Subcutaneous preadipocyte (primary cell): ENCODE measurements at places on chromosomes 7 and 10. TPM values are rescaled to one million over a fixed set of nuclear protein-coding genes. Genes with fewer than 3 reads are reported as not detected.

Gene RET
- total RNA-seq: under 0.01 and 0.37 TPM in 2 replicates

Gene DDX56
- total RNA-seq: 60.3 and 75.3 TPM in 2 replicates

Gene IRF5
- not detected in 2 replicates for total RNA-seq

Gene GPR26
- total RNA-seq: not detected in 2 replicates

Gene EIF5AL1
- 0.98 and 2.2 TPM in 2 replicates for total RNA-seq

Gene ERVW-1
- total RNA-seq: not detected in 2 replicates

Gene CYP26C1
- total RNA-seq: under 0.01 TPM in 2 replicates

Gene ACSM6
- total RNA-seq: not detected in 2 replicates

Gene TEX36
- total RNA-seq: not detected in 2 replicates

Gene KCP
- under 0.01 and 0.20 TPM in 2 replicates for total RNA-seq

Gene ACTL6B
- not detected in 2 replicates for total RNA-seq

Gene CYP26A1
- total RNA-seq: not detected in 2 replicates

Gene SPDYE5
- not detected in 2 replicates for total RNA-seq

Gene PKD2L1
- 0.37 TPM in 1 of 2 replicates, not detected in the other for total RNA-seq

Gene CDNF
- 0.37 and 0.78 TPM in 2 replicates for total RNA-seq

Gene RBM28
- total RNA-seq: 8.1 and 16.4 TPM in 2 replicates

Gene CPN1
- not detected in 2 replicates for total RNA-seq

Gene GALNT17
- 0.20 and 0.37 TPM in 2 replicates for total RNA-seq

Gene PPP1R17
- total RNA-seq: not detected in 2 replicates

Gene PWWP2B
- total RNA-seq: 10.3 and 12.1 TPM in 2 replicates

Gene HOXA6
- total RNA-seq: 7.8 and 8.8 TPM in 2 replicates

Gene GPRIN2
- total RNA-seq: not detected in 2 replicates

Gene CNPY1
- total RNA-seq: not detected in 2 replicates

Gene PRKAR2B
- 0.73 and 1.8 TPM in 2 replicates for total RNA-seq

Gene CUBN
- 2.5 and 2.9 TPM in 2 replicates for total RNA-seq

Gene OR2A42
- total RNA-seq: 0.37 TPM in 1 of 2 replicates, not detected in the other

Gene TMUB1
- total RNA-seq: 12.5 and 15.8 TPM in 2 replicates

Gene PTF1A
- not detected in 2 replicates for total RNA-seq

Gene SFRP5
- not detected in 2 replicates for total RNA-seq

Gene C7orf33
- total RNA-seq: not detected in 2 replicates

Gene RARRES2
- not detected in 2 replicates for total RNA-seq

Gene PIK3CG
- total RNA-seq: not detected in 2 replicates

Gene SLC26A5
- not detected in 2 replicates for total RNA-seq

Gene IFIT1B
- not detected in 2 replicates for total RNA-seq
